ENCODE measurements at places on chromosomes 6 and 20. TPM values are rescaled to one million over a fixed set of nuclear protein-coding genes. Genes with fewer than 3 reads are reported as not detected.

DNA sequence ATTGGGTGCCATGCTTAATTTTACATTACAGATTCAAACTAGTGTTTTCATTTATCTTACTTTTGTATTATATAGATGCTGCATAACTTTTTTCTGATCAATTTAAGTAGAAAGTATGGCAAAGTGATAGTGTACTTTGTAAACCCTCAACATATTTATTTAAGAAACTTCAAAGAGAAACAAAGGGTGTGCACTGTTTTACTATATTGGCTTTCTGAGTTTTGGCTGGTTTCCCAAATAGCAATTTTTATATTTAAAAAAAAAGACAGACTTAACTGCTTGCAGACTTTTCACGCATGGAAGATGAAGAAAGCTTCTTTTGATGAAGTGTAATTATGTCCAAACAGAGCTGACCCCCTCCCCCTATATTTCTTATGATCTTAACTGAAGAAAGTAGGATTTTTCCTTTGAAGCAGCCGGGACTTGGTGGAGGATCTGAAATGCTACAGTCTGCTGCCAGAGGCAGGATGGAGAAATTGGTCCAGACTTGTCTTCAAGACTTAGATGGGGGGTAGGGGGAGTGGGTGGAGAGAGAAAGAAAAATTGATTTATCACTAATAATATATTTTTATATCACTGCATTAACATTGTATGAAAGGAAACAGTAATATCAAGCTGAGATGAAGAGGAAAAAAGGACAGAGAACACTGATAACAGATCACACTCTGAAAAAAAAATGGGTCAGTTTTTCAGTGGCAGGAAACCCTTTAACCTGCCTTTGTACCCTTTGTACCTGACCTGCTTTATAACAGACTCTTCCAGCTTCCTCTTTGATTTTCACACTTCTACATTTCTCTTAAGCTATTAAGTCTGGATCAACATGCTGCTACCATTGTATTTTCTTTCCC is 56.0 kb upstream of the SUPT3H start:
- no peak for DNase-seq

DNA sequence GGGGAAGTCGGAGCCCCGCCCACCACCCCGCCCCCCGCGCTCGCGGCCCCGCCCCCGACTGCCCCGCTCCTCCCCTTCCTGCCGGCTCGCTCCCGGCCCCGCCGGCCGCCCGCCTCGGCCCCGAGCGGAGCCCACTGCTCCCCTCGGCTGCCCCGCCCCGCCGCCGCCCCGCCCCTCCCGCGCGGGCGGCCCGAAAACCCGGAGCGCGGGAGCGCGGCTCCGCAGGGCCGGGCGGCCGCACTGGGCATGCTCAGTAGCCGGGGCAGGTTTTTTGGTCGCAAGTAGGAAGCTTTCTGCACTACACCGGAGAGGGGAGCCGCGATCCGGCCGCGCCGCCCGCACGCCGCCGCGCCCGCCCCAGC is at the start of gene CDYL:
Gene CDYL, plus strand, starts transcription at position 274 of the 362 bp plus-strand sequence. CDS start 380 bp downstream, outside the sequence.
- peak; percentile 93 for DNase-seq

RAMACL gene
- total RNA-seq = 0.34 TPM

DNA sequence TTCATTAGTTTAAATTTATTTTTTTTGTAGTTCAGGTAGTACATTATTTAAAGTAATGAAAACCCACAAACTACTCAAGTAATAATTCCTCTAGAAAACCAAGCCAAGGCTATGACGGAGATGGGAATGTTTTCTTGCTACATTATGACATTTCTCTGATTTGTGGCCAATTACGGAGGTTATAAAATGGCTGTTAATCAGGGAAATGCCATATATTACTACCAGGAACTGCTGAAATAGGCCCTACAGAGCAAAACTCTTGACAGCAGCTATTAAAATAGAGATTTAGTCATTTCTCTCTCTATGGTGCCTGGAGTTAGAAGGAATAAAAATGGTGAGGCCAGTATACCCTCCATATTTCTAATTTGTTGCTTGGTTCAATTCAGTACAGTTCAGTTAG is 280.0 kb downstream of the ARHGAP18 start:
- no peak for DNase-seq

DNA sequence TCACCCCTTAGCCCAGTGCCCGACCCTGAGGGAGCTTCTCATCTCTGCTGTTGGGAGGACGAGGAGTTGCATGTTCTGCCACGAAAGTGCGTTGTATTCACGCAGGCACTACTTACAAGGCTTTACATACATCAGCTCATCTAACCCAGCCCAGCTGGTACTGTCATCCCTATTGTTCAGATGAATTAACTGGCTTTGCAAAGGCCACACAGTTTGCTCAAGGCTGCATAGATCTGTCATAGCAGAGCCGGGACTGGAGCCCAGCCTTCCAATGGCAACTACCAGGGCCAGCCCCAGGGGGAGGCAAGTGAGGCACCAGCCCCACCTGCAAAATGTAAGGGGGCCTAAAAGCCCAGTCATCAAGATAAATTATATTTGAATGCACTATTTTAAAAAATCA is 257.6 kb downstream of the NFATC2 start:
- no peak for DNase-seq

GRCh38 chr6:150725795-150726194 is 126.1 kb downstream of the PLEKHG1 start:
- no peak for DNase-seq

SOBP gene
- 2.1 TPM for total RNA-seq

- DNase-seq = no peak
These were observed 22.2 kb upstream of the PHACTR3 start for GRCh38 chr20:59581993-59582679.

OR2H2 gene
- not detected for total RNA-seq

GRCh38 chr6:136401749-136402148 is 112.1 kb upstream of the BCLAF1 start:
- DNase-seq = no peak

- DNase-seq = no peak
These were observed 712 bp downstream of the DEK start for GRCh38 chr6:18263418-18264218.

Data from Daoy (cell line).